Activated naive CD4-positive, alpha-beta T cell treated with anti-CD3 and anti-CD28 coated beads, Interleukin-2, amount 50 U/mL, for 16 hours (primary cell): ENCODE measurements at places on chromosomes 1 and 21.

DNA sequence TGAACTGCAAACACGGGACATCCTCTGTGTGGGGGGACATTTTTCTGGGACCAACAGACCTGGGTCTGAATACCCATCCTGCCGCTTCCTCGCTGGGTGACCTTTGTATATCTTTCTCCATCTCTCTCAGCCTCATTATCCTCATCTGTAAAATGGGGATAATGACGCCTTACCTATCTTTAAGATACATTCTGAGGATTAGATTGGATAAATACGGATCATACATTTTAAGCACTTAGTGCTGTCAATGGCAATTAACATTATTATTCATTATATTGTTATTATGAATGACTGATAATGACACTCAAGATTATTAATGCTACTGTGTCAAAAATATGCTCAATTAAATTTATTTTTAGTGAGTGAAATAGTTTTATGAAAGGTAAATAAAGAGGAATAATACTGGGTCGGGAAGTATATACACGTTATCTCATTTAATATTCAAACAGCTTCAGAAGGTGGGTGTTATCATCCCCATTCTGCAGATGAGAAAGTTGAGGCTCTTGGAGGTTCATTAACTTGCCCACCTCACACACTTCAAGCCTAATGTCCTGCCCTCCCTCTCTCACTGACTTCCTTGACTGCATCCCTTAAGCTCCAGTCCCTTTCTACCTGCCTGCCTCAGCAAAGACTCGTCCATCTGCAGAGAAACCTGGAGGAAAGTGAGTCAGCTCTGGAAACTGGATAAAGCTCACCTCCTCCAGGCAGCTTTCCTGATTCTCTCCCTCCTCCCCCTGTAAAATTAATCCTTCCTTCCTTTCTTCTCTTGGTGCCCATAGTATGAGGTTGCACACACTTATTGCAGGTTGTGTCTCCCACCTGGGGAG, 120.7 kb upstream of the JUN start:
- DNase-seq = no peak

GRCh38 chr21:20997636-20998455, at the start of gene NCAM2:
Gene NCAM2 (plus strand): TSS chr21:20998409.
- peak; percentile 65 for DNase-seq

GRCh38 chr1:170085091-170085490, 10.6 kb upstream of the KIFAP3 start:
- no peak for DNase-seq

DNA sequence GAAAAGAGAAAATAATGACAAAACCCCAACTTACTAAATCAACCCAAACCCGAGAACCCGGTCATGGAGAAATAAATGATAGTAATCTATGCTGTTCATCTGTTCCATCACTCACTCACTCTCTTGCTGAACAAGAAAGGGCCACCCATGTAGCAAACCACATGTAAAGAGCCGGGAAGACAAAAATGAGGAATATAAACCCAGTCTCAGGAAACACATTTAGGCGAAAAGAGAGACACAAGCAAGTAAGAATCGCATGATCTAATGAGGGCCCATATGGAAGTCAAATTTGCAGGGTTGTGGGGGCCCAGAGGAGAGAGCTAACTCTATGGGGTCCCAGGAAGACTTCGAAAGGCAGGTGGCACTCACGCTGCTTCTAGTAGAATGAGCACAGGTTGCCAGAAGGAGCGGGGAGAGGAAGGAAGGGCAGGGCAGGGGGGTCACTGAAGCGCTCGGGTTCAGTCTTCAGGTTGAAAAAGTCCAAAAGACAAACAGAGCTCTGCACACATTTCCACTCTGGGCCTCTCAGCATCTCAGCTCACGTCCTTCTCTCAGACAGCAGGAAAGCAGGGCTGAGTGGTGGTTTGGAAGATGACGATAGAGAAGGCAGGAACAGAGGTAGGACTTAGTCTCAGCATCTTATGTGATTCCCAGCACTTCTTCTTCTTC, 142.9 kb upstream of the KRTAP19-8 start:
- DNase-seq = peak; percentile 29

DNA sequence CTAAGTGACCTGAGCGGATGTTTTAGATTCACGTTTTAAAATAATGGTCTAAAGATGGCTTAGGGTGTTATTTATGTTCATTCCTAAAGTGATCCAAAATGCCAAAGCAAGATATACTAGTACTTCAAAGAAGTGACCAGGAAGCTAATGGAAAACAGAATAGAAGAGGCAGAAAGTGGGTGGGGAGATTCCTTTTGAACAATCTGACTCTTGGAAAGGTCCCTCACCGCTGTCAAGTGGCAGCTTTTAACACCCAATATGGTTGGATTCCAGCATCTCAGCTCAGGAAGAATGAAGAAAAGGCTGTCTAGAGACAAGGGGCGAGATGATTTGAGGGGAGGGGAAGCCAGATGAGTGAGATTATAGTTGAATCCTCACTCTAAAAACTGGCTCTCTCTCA, 90.3 kb downstream of the SCMH1 start:
- no peak for DNase-seq

GRCh38 chr1:86472152-86472551, 3.4 kb downstream of the CLCA1 start:
- no peak for DNase-seq

DNA sequence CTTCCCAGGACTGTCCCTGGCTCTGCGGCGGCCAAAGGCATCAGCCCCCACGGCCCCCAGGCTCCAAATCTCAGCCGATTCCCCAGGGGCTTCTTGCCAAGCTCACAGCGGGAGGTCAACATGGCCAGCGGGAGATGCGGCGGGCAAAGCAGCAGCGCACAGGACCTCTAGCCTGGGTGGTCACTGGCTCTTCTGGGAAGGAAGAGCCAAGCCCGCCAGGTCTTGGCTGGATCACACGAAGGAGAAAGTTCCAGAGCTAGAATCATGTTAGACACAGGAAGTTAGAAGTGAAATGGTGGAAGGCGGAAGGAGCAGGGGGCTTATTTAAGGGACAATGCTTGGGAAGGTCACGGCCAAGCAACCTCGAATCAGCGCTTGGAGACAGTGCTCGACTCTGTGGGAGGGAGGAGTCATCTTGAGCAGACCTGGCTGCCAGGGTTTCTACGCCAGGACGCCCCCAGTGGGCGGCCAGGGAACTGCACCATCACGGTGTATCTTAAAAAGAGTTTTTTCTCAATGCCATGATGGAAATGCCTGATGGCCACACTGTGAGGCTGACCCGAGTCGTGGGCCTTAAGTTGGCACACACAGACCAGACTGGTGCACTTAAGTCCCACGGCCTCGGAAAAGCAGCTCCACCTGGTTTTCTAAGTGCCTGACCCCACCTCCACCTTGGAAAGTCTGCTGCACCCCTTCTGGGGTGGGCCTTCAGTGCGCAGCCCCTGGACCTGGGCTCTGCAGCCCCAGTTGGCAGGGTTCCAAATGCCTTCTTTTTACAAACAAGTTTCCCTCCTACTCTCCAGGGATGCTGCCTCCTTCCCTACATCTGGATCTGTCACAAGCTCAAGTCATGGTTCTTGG, 29.3 kb downstream of the SLC66A1 start:
- DNase-seq = peak; percentile 82

DNA sequence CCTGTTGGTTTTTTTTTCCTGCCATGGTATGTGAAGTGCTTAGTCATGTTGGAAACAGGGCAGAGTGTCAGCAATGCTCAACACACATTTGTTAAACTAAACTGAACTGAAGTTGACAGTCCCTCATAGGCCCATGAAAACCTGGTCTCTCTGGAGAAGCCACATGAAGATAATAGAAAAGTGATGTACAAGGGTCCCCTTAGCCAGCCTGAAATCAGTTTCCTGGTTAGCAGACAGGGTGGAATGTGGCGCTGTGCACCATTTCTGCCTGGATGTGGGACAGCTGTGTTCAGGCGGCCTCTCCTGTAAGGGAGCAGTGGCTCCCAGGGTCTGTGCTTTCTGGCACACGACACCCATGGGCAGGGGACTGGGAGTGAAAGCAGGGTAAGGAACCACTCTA, 9.9 kb upstream of the CHI3L1 start:
- no peak for DNase-seq

GRCh38 chr1:151325646-151326429, 1.4 kb downstream of the PI4KB start:
- no peak for DNase-seq

- no peak for DNase-seq
Observed at GRCh38 chr21:16634515-16634914, 878.3 kb upstream of the CXADR start.

GRCh38 chr1:186046437-186047211, 312.4 kb downstream of the HMCN1 start:
- DNase-seq = no peak

DNA sequence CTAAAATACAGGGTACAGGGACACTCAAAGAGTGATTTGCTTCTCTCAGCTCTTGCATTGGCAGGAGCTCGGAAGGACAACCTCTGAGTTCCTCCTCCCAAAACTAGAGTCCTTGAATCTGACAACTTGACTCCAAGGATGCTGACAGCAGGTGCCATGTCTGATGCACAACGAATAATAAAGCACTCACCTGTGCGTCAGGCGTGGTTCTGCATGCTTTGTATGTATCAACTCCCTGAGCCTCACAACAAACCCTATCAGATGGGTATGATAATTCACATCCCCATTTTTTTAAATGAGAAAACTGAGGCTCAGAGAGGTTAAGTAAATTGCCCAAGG, 1.4 kb downstream of the LAPTM5 start:
- DNase-seq = no peak

- no peak for DNase-seq
Observed at GRCh38 chr1:169595764-169596711, 9.8 kb upstream of the F5 start.

GRCh38 chr1:39452081-39452480, 39.4 kb upstream of the BMP8A start:
- no peak for DNase-seq

DNA sequence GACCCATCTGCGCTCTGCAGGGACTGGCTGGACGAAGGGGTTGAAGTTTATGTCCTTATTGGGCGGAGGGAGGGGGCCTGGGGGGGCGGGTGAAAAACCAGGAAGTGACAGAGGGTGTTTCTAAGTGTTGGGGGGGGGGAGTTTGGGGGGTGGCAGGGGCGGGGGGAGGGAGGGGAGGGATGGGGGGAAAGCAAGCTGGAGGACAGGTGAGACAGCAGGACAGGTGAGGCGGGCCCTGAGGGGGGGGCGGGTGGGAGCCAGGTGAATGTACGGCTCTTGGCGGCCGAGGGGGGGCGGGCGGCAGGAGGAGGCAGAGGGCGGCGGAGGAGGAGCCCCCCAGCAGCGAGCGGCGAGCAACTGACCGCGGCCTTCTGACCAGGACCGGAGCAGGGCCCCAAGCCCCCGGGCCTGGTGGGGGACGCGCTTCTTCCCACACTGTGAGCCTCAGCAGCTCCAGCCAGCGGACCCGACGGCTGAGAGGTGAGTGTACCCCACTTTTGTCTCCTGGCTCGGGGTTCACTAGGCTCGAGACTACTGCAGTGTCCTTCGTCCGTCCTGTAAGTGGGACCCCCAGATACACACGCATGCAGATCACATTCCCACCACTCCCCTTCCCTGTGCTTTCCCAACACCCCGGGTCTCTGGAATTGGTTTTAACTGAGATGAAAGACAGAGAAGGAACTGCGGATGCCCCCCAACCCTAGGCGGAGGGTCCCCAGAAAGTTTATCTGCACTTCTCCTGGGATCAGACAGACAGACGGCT, at the start of gene ZBTB7B:
Gene ZBTB7B (plus strand): TSS at position 339 of the 763 bp plus-strand sequence. CDS start 11,859 bp downstream, outside the sequence.
- DNase-seq = peak; percentile 14

DNA sequence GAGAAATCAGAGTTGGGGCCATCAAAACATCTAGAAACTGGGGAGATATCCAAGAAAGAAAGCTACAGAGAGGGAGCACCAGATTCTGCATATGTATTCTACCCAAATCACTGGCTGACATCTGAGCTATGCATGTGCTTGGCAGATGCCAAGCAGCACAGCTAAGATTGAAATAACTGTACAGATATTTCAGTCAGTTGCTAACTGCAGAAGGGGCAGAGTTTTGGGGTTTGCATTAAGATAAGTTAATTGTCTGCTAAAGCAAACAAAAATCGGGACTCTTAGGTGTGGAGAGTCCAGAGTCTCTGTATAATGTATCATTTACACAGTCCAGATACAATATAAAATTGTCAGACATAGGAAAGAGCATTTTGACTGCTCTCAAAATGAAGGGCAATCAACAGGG, 437.1 kb downstream of the PTBP2 start:
- no peak for DNase-seq

GRCh38 chr1:8889925-8890785, 11.7 kb upstream of the ENO1 start:
- DNase-seq = no peak

DNA sequence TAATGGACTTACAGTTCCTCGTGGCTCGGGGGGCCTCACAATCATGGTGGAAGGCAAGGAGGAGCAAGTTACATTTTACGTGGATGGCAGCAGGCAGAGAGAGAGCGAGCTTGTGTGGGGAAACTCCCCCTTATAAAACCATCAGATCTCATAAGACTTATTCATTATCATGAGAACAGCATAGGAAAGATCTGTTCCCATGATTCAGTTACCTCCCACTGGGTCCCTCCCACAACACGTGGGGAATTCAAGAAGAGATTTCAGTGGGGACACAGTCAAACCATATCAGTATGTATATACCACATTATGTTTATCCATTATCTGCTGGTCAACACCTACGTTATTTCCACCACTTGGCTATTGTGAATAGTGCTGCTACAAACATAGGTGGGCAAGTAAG, 352.3 kb upstream of the B3GALT2 start:
- DNase-seq = peak; percentile 42

- DNase-seq = peak; percentile 62
Observed at GRCh38 chr1:26959722-26960624, at the start of gene KDF1. Gene KDF1 (minus strand): TSS chr1:26960468. CDS start chr1:26952380, 8,088 bp downstream.

GRCh38 chr1:69710484-69711189, 142.9 kb downstream of the LRRC7 start:
- DNase-seq = no peak

DNA sequence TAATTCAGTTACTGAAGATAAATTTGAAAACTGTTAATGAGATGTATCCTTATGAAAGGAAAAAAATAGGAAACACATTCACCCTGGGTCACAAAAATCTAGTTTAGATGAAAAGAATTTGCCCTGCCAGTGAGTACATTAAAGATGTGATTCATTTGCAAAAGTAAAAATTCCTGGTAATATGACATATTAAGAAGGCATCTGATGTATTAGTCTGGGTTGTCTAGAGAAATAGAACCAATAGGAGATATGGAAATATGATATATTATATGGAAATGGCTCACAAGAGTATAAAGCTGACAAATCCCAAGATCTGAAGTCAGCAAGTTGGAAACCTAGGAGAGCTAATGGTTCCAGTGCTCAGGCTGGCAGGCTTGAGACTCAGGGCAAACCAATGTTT, 153.8 kb downstream of the MRPL39 start:
- no peak for DNase-seq

GRCh38 chr21:37769656-37770055, 146.6 kb downstream of the KCNJ6 start:
- no peak for DNase-seq

GRCh38 chr1:24905355-24905978, 24.6 kb downstream of the RUNX3 start:
- peak; percentile 6 for DNase-seq

- DNase-seq = no peak
Observed at GRCh38 chr1:64545118-64545843, 75.4 kb downstream of the CACHD1 start.

GRCh38 chr1:21324368-21325141, 34.3 kb upstream of the ECE1 start:
- DNase-seq = peak; percentile 77
